ENCODE measurements at places on chromosomes 12 and 14.

GRCh38 chr12:16587514-16587913 is 18.4 kb downstream of the LMO3 start:
- DNase-seq = no peak

DNA sequence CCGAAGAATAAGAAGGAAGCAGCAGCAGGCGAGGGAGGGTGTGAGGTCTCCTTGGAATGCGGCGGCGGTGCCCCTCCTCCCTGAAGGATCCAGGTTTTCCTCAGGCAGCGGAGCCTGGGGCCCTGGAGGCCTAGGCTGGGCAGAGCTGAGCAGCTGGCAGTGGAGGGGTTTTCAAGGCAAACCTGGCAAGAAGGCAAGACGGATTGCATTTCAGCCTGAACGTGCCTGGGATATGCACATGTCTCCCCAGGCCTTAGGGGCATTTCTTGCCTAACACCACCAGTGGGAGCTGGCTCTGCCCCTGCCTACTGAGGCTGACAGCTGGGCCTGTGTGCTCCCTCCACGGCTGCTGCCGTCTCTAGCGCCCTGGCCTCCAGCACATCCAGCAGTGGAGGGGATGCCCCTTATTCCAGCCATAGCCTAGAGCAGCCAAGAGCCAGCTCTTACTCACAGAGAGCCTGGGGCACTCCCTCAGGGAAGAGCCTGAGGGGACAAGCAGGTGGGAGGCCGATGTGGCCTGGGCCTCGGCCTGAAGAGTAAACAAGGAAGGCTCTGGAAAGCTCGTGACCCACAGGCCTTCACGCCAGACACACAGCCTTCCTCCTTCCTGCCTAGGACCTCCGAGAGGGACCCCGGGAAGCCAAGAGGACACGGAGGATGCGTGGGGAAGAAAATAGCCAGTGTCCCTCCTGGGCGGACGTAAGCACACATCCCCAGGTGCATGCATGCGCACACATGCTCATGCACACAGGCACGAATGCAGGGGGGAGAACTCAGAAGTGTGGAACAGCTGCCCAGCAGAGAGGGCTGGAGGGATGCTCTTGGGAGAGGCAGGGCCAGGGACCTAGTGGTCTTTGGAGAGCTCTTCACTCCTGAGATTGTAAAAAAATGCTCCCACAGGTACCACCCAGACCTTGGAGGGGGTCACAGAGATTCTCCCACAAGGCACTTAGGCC is 23.0 kb upstream of the EIF2B2 start:
- no peak for DNase-seq

GRCh38 chr12:101414533-101415119 is 7.1 kb upstream of the ARL1 start:
- DNase-seq = no peak

- DNase-seq = no peak
These were observed 8.4 kb downstream of the DEGS2 start for GRCh38 chr14:100150932-100151587.
